Activated T-helper 9 cell treated with anti-CD3 and anti-CD28 coated beads, Interleukin-2, amount 50 U/mL, for 16 hours (primary cell): ENCODE measurements at places on chromosomes 11 and 22.

GRCh38 chr11:1121331-1121812, 36.4 kb upstream of the MUC5AC start:
- no peak for DNase-seq

DNA sequence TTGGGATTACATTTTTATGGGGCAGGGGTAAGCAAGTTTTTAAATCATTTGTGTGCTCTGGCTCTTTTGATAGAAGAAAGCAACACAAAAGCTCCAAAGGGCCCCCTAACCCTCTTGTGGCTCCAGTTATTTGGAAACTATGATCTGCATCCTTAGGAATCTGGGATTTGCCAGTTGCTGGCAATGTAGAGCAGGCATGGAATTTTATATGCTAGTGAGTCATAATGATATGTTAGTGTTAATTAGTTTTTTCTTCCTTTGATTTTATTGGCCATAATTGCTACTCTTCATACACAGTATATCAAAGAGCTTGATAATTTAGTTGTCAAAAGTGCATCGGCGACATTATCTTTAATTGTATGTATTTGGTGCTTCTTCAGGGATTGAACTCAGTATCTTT, 10.1 kb downstream of the RAG1 start:
- DNase-seq = no peak

GRCh38 chr11:127815331-127815730, 772.0 kb downstream of the ETS1 start:
- DNase-seq = no peak

GRCh38 chr11:132777067-132777975, 755.0 kb downstream of the OPCML start:
- no peak for DNase-seq

DNA sequence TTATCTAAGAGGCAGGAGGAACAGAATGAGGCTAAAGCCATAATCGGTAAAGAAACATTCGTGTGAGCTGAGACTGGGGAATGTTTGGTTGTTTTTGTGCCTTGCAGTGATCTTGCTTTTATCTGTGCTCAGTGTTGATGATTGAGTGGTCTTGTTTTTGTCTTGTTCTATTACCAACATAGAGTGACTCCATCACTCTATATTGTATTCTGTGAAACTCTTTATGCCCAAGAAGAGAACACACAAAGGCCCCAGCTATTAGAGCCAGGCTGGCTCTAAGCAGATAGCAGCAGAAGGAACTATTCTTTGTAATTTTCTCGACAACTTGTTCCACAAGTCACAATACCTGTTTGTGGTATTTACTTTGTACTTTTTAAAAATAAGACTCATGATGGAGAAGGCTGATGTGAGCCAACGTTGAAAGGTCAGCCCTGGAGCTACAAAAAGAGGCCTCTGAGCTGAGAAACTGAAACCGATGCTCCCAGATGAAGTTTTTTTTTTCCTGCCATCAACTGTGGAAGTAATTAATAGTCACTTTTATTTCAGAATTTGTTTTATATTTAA, 68.4 kb downstream of the LARGE1 start:
- DNase-seq = no peak

GRCh38 chr11:34750692-34751405, 130.0 kb downstream of the EHF start:
- DNase-seq = no peak

GRCh38 chr11:70247042-70247709, 23.3 kb upstream of the PPFIA1 start:
- DNase-seq = no peak

DNA sequence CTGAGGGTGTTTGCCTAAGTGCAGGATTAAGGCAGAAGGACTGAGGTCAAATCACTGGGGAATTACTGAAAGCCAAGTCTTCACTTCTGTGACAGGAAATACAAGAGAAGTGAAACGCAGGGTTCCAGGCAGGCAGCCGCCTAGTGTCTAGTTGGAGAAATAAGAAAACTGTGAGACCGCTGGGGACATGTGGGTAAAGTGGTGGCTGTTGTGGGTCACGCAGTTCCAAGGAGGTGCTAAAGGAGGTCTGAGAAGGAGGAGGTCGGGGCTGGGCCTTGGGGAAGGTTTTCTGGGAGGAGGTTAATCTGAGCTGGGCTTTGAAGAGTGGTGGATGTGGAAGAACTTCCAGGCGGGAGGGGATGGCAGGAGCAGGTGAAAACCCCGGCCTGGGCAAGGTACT, 11.2 kb downstream of the MCM5 start:
- no peak for DNase-seq

GRCh38 chr11:111095327-111095726, 150.2 kb upstream of the POU2AF2 start:
- DNase-seq = no peak

GRCh38 chr11:127493330-127494022, 492.9 kb upstream of the KIRREL3 start:
- DNase-seq = no peak

DNA sequence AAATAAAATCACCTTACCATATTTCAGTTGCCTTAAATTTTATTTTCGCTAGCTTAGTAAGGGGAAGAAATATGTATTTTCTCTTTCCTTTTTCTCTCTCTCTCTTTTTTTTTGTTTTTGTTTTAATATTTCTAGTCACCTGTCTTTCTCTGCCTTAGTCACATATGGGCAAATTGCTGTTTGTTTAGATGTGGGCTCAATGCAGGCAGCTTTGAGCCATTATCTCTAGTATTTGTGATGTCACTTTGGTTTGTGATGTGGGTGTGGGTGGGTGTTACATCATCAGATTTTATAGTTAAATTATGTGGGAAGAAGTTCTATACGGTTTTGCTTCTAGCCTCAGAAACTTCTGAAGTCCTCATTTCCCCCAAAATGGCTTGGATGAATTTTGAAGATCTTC, at the start of gene C22orf31:
Gene C22orf31 (minus strand): TSS at position 59 of the 400 bp plus-strand sequence. CDS start 39 bp downstream, at position 20.
- no peak for DNase-seq
